ENCODE measurements at places on chromosomes 12 and 14. TPM values are rescaled to one million over a fixed set of nuclear protein-coding genes. Genes with fewer than 3 reads are reported as not detected.

KIF26A gene
- 11.5 TPM for total RNA-seq

DNA sequence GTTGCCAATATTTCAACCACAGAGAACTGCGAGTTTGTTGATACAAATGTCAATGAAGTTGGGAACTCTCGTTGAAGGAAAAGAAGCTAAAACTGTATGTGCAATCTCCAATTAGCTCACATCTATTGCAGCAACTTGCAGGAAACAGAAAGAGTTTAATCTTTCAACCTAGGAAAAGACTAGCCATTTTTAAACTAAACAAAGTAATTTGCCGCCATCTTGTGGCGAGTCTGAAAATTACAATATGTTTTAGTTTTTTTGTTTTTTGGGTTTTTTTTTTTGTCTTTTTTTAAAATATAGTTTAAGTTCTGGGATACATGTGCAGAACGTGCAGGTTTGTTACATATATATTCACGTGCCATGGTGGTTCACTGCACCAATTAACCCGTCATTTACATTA lies 131.2 kb upstream of the FOXG1 start:
- peak; percentile 48 for DNase-seq

DNA sequence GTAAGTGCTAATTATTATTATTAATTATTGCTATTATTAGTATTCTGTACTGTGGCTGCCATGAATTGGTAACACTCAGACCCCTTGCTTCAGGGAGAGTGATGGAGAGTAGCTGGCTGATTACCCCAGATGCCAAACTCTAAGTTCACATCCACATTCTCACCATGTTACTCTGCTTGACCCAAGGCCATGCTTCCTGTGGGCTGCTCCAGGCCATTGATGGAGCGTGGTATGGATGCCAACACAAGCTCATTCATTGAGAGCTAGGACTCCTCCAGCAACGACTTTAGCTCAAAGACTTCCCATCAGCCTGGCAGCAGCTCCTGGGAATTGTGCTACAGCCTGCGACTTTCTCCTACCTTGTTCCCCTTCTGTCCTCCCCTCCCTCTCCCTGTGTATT lies 233.4 kb downstream of the MSRB3 start:
- DNase-seq = no peak

- DNase-seq = no peak
Observed at GRCh38 chr12:129901254-129901653, 2.6 kb downstream of the TMEM132D start.

DNA sequence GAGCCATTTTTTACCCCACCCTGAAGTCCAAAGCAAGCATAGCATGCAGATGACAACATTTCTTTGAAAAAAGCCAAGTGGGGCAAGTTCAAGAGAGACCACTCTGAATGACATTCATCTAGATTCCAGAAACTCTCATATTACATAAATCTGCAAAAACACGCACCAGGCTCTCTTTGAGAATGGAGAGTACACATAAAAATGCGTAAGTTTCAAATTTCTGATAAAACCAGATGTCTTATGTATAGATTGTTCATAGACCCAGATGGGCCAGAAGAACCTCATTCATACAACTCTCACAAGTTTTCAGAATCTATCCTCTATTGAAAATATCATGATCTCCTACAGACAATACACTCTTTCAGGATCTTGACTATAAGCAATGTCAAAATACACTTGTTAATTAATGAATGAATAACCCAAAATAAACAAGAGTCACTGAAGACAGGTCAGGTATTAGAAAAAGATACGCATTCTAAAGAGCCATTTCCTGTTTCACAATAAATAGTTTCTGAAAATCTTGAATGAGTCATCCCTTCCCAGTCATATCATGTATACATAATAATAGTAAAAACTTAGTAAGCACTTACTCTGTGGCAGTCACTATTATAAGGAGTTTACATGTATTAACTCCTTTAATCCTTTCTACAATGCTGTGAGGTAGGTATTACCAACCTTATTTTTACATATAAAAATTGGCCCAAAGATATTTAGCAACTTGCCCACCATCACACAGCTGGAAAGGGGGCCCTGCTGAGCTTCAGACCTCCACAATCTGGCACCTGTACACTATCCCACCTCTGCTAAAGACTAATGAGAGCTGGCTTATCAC lies 72.0 kb downstream of the PPP2R5E start:
- DNase-seq = peak; percentile 84

DNA sequence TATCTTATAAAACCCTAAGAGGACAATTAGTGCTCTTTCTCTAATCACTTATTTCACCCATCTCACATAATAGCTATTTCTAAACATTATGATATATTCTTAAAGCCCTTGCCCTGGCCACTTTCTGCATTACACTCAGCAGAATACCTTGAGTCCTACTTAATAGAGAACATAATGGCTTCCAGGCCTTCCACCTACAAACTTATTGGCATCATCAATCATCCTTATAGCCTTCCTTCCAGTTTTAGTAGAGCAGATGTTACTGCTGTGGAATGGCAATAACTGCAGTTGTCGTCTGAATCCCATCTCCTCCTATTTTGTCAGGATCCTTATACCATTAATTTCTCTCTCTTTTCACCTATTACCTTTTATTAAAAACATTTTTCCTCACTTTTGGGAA lies 1127.4 kb downstream of the LRFN5 start:
- DNase-seq = peak; percentile 40

- DNase-seq = peak; percentile 80
Observed at GRCh38 chr14:33848706-33849454, 102.0 kb downstream of the EGLN3 start.

DNA sequence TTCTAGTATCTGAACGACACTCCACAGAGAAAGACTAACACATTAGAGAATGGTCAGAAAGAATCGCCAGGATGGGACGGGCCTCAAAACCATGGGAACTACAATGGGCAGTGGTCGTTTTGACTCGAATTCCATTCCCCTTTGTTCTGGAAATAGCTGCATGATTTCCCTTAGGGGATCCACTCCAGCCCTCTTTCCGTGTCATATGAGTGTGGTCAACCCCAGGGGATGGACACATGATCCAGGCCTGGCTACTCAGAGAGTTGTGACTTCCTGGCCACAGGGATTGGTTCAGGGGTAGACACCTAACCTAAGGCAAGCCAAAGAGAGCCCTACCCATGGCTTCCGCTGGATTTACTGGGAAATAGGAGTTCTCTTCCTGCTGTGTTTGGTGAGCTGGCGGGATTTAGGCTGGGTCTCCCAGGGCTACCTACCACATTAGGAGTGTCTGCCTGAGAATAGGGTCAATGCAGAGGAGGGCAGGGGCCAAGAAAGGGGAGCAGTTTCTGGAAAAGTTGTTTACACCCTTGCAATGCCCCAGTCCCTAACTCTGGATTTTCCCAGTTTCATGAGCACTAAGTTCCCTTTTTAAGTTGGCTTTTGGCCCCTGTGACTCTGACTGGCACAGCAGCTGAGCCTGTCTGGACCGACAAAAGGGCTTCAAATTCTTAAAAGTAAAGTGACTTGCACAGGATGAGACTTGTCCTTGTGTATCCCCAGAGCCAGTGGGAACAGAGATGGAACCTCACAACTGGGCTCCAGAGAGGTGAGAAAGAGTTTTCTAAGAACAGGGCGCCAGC lies 28.1 kb upstream of the GPATCH2L start:
- no peak for DNase-seq

DNA sequence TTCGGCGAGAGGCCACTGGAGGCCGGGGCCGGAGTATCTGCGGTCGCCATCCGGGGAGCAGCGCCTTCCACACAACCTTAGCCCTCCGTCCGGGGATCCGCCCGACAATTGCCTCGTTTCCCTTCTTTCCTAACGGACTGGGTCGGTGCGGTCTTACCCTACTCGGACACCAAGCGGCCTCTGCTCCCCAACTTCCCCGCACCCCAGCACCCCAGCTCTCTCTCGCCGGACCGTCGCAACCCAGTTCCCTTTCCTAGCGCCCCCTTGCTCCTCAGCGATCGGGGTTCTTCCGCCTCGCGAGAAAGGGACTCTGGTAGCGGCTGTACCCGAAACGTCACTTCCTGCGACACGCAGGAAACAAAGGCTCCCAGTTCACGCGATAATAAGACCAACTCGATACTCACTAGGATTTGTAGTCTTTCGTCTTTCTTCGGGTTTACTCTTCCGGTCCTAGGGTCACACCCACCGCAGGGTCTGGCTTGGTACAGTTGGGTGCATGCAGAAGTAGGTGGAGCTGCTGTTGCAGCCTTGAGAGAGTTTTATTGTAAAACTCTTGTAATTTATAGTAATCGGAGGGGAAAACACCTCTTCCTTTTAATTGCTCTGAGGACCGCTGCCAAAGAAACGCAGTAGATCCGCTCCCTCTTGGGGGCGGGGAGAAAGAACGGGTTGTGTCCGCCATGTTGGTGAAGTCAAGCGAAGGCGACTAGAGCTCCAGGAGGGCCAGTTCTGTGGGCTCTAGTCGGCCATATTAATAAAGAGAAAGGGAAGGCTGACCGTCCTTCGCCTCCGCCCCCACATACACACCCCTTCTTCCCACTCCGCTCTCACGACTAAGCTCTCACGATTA lies at the start of the genes THAP2 and ZFC3H1:
TSS of gene THAP2 (plus strand) at position 741 of the 850 bp plus-strand sequence. CDS start 209 bp downstream, outside the sequence.
TSS of gene ZFC3H1 (minus strand) at position 288 of the 850 bp plus-strand sequence. CDS start at position 50, 238 bp downstream.
- peak; percentile 99 for DNase-seq

TAS2R14 gene
- total RNA-seq = 3.6 TPM

APOF gene
- not detected for total RNA-seq

GRCh38 chr12:40614923-40615322 lies 77.3 kb upstream of the CNTN1 start:
- DNase-seq = no peak

VCPKMT gene
- 14.3 TPM for total RNA-seq
